ENCODE measurements at places on chromosomes 12 and 14.

GRCh38 chr14:75492832-75493591 lies 29.3 kb upstream of the BATF start:
- DNase-seq, result no peak

DNA sequence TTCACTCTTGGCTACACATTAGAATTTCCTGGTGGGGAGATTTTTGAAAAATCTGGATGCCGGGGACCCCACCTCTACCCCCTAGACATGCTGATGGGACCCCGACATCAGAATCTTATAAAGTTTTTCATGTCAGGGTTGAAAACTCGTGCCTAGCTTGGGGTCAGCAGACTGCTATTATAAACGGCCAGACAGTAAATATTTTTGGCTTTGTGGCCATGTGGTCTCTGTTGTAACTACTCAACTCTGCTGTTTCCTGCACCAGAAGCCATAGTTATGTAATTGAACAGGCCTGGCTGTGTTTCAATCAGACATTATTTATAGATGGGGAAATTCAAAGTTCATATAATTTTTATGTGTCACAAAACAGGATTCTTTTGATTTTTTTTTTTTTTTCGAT lies 41.6 kb downstream of the ACACB start:
- no peak for DNase-seq

- DNase-seq, result no peak
These were observed 47.9 kb downstream of the RPH3A start for GRCh38 chr12:112839386-112839972.

- no peak for DNase-seq
These were observed 43.7 kb upstream of the RNU6-8 start for GRCh38 chr14:32246751-32247150.

DNA sequence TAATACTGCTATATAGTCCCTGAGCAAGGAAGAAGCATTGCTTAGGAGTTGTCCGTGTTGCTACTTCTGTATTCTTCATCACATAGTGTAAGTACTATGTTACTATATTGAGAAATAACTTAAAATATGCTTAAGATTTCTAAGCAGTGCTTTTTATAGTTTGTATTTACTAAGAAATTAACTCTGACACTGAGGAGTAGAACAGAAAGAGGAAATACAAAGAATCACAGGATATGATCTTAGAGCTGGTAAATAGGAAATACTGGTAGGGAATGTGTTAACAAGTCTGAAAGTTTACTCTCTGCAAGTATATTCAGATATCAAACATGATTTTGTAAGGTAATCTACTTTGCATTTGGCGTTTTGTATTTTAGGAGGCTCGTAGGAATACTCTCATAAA lies 15.5 kb downstream of the XPOT start:
- no peak for DNase-seq

GRCh38 chr12:132111654-132112304 lies 32.3 kb downstream of the DDX51 start:
- DNase-seq, result no peak

DNA sequence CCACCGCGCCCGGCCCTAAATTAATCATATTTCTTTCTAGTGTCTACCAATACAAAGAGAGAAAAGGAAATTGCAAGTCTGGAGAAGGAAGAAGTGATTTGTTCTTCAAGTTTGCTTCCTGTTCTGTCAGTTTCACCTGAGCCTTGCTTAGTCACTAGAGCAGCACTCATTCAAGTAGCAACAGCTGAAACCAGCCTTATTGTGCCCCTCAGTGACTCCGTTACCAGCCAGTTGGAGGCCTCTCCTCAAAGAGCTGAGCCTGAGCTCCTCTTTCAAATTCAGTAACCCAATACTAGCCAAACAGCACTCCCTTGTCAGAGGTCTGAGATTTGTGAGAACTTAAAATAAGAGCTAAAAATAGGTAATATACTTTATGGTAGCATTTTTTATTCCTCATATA lies 17.4 kb downstream of the PAWR start:
- no peak for DNase-seq

GRCh38 chr12:21998295-21998694 lies 47.7 kb upstream of the CMAS start:
- no peak for DNase-seq

GRCh38 chr12:53789570-53789969 lies 37.8 kb upstream of the CISTR start:
- no peak for DNase-seq

- DNase-seq, result no peak
These were observed 12.4 kb downstream of the PPM1H start for GRCh38 chr12:62922539-62922938.

DNA sequence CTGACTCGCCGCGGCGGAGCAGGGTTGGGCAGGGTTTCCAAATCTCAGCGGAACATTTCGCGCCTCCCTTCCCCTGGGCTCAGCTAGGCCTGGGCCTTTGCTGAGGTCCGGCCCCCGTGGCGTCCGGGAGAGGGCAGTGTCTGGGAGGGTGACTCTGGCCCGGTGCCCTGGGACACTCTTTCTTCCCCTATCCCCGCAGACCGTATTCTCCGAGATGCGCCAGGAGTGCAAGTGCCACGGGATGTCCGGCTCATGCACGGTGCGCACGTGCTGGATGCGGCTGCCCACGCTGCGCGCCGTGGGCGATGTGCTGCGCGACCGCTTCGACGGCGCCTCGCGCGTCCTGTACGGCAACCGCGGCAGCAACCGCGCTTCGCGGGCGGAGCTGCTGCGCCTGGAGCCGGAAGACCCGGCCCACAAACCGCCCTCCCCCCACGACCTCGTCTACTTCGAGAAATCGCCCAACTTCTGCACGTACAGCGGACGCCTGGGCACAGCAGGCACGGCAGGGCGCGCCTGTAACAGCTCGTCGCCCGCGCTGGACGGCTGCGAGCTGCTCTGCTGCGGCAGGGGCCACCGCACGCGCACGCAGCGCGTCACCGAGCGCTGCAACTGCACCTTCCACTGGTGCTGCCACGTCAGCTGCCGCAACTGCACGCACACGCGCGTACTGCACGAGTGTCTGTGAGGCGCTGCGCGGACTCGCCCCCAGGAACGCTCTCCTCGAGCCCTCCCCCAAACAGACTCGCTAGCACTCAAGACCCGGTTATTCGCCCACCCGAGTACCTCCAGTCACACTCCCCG lies 3.0 kb downstream of the WNT1 start:
- DNase-seq, result no peak

DNA sequence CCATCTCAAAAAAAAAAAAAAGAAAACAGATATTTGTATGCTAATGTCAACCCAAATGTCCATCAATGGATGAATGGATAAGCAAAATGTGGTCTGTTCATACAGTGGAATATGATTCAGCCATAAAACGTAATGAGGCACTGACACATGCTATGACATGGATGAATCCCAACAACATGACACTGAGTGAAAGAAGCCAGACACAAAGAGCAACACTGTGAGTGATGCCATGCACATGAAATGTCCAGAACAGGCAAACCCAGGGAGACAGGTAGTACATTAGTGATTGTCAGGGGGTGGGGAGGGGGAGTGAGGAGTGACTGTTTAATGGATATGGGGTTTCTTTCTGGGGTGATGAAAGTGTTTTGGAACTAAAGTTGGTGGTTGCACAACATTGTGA lies 50.2 kb downstream of the ARL6IP4 start:
- DNase-seq, result no peak

DNA sequence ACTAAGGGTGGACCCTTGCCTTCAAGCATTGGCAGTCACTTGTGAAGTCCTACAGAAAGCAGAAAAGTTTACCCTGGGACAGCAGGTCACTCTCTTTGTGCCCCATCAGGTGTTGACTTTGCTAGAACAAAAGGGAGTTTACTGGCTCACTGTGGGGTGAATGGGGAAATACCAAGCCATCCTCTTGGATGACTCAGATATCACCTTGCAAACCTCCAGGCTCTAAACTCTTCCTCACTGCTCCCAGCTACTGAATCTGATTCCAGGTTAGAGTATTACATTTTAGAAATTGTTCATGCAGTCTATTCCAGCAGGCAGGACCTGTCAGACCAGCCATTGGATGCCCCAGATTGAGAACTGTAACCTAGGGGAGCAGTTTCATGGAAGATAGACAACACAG lies 7.3 kb upstream of the EDDM3B start:
- DNase-seq, result no peak

DNA sequence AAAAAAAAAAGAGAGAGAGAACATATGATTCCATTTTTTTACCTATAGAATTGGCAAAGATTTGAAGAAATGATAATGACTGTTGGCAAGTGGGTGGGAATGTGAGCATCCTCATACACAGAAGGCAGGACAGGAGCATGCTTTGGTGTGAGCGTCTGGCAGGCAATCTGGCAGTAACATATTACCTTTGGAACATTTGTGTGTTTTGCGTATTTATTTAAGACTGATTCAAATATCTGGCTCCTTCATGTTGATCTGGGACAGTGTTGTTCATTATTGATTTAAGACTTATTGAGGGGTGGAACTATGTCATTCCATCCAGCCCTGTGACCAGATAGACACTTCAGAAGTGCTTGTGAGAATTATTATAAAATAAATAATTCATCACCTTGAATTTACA lies 53.1 kb downstream of the PPP1R36 start:
- no peak for DNase-seq

DNA sequence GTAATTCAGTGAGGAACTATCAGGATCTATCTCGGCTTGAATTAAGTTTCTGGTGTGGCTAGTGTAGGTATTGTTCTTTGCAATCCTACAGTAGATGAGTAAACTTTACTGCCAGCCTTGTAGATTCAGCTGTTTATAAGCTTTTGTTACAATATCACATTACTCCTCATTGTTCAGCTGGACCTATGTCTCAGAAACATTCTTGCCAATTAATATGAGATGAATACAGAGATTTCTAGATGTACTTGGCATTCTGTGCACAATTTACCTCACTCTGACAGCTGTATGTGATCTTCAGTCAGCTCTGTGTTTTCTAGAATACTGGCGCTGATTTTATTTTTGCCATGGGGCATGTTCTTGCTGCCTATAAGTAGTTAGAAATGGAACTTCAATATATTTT lies 55.7 kb downstream of the METTL25 start:
- no peak for DNase-seq

DNA sequence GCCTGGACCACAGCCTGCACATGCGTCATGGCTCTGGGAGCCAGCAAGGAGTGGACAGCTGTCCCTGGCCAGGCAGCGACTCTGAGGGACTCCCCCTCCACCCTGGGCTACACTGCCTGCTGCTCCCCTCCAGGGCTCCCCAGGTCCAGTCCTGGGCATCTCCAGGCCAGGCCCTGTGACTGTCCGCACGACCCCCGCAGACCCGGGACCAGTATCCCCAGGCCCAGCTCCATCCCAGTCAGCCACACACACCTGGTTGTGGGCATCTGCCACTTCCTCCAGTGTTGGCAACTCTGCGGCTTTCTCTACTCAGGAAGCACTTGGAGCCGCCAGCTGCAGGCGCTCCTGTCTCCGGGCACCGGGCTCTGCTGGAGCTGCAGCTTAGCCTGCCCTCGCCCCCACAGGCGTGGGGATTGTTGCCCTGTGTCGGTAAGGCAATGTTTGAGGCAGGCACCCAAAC lies 2.4 kb downstream of the ULK1 start:
- DNase-seq, result no peak

- no peak for DNase-seq
These were observed 1.2 kb downstream of the ZNF641 start for GRCh38 chr12:48349471-48349870.

GRCh38 chr12:9347328-9348127 lies 139.3 kb upstream of the PZP start:
- no peak for DNase-seq

GRCh38 chr12:123931686-123932321 lies 40.8 kb downstream of the CCDC92 start:
- no peak for DNase-seq

GRCh38 chr12:104478396-104479122 lies 21.8 kb downstream of the CHST11 start:
- DNase-seq, result no peak

DNA sequence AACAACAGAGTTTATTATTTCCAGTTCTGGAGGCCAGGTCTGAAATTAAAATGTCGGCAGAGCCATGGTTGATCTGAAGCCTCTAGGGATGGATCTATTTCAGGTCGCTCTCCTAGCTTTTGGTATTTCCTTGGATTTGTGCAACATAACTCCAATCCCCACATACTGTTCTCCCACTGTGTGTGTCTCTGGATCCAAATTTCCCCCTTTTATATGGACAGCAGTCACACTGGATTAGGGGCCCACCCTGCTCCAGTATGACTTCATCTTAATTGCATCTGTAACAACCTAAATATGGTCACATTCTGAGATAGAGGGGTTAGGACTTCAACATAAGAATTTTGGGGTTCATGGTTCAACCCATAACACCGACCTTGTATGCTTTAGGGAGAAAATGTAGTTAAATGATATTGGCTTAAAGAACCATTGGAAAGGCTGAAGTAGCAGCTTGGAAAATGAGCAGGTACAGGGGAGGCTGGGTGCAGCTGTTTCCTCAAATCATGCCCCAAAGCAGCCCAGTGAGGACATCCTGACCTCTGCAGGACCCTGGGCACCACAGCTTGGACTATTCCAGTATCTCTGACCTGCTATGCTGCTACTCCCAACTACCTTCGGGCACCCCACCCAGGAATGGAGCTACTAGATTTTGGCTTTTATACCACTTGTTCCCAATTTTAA lies 13.9 kb upstream of the MDM2 start:
- DNase-seq, result no peak

- no peak for DNase-seq
These were observed 14.8 kb downstream of the CEP290 start for GRCh38 chr12:88127099-88127498.

- DNase-seq, result no peak
These were observed 400 bp upstream of the NDUFA12 start for GRCh38 chr12:95003921-95004272.

GRCh38 chr12:77995436-77996167 lies 164.9 kb downstream of the NAV3 start:
- no peak for DNase-seq

GRCh38 chr14:96797582-96798349 lies 584 bp downstream of the VRK1 start:
- DNase-seq, result peak; percentile 48

GRCh38 chr12:120012067-120012621 lies 23.1 kb downstream of the BICDL1 start:
- DNase-seq, result peak; percentile 7

GRCh38 chr14:68575426-68575825 lies 217.4 kb downstream of the ZFP36L1 start:
- no peak for DNase-seq

- no peak for DNase-seq
These were observed 914.7 kb downstream of the NRXN3 start for GRCh38 chr14:79084861-79085260.

DNA sequence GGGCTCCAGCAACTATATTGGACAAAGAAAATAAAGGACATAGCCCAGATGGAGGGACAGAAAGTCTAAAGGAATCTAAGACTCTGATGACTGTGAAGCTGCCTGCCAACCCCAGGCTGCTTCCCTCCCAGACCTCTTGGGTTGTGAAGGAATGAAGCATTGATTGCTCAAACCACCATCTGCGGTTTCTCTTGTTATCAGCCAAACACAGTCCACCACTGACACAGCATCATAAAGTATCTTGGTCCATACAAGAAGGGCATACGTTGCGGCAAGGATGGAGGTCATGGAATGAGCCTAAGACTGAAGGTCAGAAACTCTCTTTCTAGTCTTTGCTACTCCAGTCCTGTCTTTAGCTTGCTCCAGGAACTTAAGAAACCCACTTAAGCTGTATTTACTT lies 58.5 kb upstream of the PLXNC1 start:
- no peak for DNase-seq

- no peak for DNase-seq
These were observed 1.4 kb downstream of the ZFYVE1 start for GRCh38 chr14:73025544-73025943.

GRCh38 chr12:10740182-10740581 lies 17.1 kb upstream of the YBX3 start:
- DNase-seq, result no peak

GRCh38 chr14:99265571-99265970 lies 6.4 kb downstream of the BCL11B start:
- DNase-seq, result no peak
